ENCODE measurements at places on chromosomes 3 and 15.

- no peak for DNase-seq
Observed at GRCh38 chr3:106810300-106810875, 566.9 kb upstream of the CCDC54 start.

- DNase-seq: no peak
Observed at GRCh38 chr3:195558602-195559001, 15.5 kb upstream of the PPP1R2 start.

GRCh38 chr3:197426121-197426566 is 127.7 kb upstream of the DLG1 start:
- no peak for DNase-seq

DNA sequence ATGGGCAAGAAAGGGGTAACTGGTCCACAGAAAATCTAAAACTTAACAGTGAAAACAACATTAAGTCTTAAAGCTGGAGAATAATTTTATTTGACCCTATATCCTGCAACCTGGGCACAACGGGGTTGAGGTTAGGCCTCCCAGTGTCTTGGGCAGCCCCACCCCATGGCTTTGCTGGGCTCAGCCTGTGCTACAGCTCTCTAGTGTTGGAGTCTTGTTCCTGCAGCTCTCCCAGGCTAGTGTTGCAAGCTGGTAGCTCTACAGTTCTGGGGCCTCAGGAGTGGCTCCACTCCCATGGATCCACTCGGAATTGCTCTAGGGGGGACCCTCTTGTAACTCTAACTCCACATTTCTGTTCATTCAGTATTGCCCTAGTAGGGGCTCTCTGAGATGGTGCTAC is 24.9 kb upstream of the GNB4 start:
- no peak for DNase-seq

DNA sequence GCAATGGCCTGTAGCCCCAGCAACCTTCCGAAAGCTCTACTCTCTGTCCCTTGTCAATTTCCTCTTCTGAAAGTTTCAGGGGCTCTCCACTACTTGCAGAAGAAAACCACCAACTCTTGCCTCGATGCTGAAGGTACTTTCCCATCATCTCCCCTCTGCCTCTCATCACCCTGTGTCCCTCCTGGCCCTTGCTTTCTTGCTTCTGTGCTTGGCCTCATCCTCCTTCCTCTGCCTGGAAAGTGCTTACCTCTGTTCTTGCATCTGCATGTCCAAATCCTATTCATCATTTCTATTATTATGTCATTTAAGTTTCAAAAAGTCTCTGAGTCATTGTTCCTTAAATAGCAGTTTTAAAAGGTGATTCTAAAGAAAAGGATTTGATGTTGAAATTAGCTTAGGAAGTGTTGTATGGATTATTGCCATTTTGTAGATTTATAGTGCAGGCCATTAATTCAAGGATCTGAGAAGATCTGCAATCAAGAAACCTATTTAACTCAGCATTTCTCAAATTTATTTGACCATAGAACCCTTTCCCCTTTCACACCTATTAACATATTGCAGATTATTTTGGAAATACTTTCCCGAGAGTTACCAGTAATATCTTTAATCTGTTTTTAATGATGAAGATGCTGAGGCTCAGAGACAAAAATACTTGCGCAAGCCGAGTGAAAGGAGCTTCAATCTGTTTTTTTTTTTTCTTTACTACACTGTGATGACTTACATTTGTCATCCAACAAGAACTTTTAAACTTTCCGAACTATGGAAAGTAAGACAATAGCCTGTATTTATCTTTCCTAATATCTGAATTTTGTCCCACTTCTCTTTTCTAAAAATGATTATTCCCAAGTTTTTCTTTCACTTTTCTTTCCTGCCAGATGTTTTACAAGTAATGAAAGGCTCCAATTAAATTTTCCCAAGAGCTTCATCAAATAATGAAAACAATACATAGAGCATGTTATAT is 22.3 kb upstream of the CFAP161 start:
- no peak for DNase-seq

GRCh38 chr3:156150434-156151066 is 30.2 kb downstream of the KCNAB1 start:
- no peak for DNase-seq

GRCh38 chr3:149364624-149365023 is 12.8 kb downstream of the TM4SF1 start:
- no peak for DNase-seq

DNA sequence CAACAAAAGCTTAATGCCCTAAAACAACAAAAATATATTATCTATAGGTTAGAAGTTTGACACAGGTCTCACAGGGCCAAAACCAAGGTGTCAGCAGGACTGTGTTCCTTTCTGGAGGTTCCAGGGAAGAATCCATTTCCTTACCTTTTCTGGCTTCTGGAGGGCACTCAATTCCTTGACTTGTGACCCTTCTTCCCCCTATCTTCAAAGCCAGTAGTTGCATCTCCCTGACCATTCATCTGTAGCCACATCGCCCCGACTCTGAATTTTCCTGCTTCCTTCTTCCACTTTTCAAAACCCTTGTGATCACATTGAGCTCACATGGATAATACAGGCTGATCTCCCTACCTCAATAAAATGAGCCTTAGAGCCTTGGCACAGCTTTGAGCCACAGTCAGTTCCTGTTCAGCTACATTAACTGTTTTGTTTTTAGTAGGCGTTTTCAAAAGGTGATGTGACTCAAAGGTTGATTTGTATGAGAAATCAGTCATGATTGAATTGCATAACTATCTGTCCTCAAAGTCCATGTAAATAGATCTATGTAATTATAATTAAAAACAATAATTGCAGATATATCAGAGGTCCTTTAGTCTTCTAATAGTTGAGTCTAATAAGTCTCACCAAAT is 12.4 kb downstream of the PFN2 start:
- DNase-seq: no peak

DNA sequence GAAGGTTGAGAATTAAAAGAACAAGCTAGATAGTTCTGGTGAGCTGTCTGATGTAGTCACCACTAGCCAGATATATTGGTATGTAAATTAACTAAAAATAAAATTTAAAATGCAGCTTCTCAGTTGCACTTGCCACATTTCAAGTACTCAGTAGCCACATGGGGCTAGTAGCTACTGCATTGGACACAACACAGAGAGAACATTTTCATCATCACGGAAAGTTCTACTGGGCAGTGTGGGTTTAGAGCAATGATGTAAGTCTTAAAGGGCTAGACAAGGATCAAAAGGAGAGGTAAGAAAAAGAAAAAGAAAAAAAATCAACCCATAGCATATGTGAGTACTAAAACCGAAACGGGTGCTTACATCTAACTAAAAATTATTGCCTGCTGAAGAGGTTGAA is 282.4 kb upstream of the LRRFIP2 start:
- DNase-seq: no peak

- DNase-seq: no peak
Observed at GRCh38 chr15:75058127-75058905, 34.9 kb downstream of the PPCDC start.

DNA sequence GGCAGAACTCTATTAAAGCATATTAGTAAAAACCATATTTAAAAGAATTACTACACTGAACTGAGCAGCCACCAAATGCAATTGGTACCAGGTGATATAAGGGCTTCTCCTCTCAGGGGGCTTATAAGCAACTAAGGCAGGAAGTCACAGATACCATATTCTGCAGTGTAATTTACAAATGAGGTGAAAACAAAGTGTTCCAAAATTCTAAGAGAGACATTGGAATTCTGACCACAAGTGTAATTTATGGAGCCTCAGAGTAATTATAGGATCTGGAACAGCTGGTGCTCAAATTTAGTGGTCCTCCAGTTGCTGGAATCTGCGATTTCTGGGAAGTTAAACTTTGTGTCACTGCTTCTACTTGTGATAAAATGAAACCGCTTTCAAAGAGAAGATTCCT is 3.1 kb upstream of the NR1I2 start:
- DNase-seq: no peak

GRCh38 chr15:73710321-73710720 is 26.1 kb downstream of the CD276 start:
- DNase-seq: no peak

DNA sequence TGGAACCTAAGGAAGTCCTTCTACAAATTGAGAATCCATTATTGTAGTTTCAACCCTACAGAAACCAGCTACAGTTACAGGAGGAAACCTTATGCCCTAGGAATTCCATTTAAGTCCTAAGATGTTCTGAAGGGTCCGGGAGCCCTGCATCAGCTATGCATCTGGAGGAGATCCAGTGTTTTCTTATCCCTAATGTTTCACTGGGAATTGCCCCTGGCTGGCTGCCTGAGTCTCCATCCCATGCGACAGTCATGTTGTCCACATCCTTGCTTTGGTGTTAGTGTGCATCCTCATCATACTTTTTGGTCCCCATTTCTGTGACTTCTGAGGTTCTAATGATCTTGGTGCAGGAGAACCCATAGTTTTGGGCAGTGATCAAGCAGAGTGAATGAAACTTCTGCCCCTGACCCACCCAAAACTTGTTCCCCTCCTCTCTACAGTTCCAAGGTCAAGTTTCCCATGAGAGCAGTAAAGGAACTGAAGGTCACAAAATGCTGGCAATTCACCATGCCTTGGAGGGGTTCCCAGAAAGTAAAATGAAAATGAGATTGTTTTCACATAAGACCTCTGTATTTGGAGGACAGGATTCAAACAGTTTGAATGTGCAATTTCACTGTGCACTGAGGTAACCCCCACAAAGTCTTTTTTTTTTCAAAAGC is 121.9 kb upstream of the PHLDB2 start:
- no peak for DNase-seq

GRCh38 chr15:85282504-85283115 is 97.8 kb upstream of the AKAP13 start:
- DNase-seq: no peak

GRCh38 chr3:143160437-143160836 is 40.9 kb downstream of the CHST2 start:
- DNase-seq: no peak

GRCh38 chr15:40782609-40783227 is 12.9 kb downstream of the C15orf62 start:
- peak; percentile 77 for DNase-seq

- DNase-seq: no peak
Observed at GRCh38 chr15:69661871-69662644, 209.4 kb downstream of the RPLP1 start.

GRCh38 chr15:39625856-39626255 is 45.0 kb downstream of the THBS1 start:
- no peak for DNase-seq

- DNase-seq: no peak
Observed at GRCh38 chr3:32872487-32873382, 54.9 kb downstream of the TRIM71 start.

DNA sequence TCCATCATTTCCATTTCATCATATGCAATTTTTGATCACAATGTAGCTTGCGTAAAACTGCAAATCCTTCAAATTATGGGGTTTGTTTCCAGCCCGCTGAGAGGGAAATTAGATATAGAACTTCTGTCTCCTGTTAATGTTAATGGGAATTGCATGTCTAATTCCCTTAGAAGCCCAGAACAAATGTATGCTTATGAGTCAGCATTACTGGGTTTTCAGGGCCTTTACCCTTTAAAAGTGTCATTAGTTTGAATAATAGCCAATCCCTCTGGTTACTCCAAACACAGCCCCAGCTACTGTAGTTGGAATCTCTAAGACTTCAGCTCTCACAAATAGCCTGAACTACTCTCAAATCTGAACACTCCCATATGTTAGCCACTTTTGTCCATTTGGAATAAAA is 439.4 kb downstream of the C3orf38 start:
- no peak for DNase-seq

DNA sequence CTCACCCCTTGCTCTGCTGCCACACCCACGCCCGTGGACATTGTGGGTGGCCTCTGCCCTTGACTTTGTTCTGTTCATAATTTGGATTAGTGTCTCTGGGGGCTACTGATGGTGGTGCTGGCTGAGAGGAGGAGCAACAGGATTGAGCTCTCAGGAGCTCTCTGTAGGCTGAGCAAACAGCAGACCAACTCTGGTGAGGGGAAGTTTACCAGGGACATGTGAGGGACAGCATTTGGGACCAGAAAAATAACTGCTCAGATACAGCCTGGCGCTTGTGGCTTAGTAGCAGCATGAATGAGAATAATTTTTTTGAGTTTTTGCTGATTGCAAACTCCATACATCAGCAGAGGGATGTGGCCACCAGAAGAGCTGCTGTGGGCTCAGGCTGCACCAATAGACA is 14.8 kb downstream of the PPCDC start:
- no peak for DNase-seq

DNA sequence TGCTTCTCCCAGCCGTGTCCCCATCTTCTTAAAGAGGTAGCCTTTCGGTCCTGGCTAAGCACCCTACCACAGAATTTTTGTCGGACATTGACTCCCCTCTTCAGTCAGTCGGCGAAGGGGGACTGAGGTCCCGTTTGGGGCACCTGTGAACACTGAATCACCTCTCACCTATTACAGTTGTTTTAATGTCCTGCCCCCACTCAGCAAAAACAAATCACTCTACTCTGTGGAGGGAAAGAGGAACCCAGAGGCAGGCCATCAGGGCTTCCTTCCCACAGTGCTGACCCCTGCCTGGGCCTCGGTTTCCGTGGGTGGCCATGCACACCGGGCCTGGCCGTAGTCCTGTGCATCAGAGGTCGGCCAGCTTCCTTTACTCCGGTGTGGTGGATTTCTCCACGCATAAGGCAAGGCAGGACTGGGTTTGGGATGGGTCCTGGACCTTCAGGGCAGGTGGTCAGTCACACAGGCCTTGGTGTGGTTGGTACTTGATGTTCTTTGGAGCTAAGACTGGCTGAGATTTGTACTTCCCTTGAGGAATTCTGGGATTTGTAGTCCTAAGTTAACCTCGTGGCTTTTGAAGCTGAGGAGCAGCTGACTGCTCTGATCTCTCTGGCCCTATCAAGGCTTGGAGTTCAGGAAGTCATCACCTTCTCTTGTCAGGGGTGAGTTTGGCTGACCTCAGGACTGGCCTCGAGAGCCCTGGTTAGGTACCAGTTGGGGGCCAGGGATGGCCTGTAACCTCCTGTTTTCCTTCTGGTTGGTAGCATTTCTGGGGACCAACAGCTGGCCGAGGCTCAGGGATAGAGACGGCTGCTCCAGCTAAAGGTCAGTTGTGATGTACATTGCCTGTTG is 627 bp upstream of the FAM131A start:
- DNase-seq: no peak

DNA sequence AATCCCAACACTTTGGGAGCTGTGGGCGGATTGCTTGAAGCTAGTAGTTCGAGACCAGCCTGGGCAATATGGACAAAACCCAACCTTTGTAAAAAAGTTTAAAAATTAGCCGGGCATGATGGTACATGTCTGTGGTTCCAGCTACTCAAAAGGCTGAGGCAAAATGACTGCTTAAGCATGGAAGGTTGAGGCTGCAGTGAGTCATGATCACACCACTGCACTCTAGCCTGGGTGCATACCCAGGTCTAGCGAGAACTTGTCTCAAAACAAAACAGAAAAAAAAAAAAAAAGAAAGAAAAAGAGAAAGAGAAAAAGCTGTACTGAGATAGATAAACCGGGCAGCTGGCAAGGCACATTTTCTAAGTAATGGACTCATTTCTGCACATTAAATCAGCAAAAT is 10.6 kb downstream of the ARPP19 start:
- peak; percentile 40 for DNase-seq

DNA sequence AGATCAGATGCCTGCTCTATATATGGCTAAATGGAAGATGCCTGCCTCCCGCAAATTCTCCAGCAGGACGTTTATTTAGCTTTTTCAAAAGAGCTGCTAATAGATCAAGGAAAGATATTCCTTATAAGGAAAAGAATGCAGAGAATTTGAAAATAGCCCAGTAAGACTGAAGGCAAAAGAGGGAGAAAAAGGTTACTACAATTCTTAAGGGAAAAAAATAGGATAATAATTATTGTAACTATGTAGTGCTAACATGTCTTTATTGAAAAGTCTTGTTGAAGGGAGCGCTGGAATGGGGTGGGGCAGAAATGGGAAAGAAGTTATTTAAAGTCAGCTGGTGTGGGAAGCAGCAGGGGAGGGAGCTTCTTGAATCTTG is 2.9 kb downstream of the TPM1 start:
- no peak for DNase-seq

All from stimulated activated CD4-positive, alpha-beta T cell treated with anti-CD3 and anti-CD28 coated beads, Interleukin-12 subunit alpha, Interleukin-12 subunit beta, amount 100 ng/mL, for 4 hours (primary cell).